ENCODE measurements at places on chromosomes 1 and 21.

DNA sequence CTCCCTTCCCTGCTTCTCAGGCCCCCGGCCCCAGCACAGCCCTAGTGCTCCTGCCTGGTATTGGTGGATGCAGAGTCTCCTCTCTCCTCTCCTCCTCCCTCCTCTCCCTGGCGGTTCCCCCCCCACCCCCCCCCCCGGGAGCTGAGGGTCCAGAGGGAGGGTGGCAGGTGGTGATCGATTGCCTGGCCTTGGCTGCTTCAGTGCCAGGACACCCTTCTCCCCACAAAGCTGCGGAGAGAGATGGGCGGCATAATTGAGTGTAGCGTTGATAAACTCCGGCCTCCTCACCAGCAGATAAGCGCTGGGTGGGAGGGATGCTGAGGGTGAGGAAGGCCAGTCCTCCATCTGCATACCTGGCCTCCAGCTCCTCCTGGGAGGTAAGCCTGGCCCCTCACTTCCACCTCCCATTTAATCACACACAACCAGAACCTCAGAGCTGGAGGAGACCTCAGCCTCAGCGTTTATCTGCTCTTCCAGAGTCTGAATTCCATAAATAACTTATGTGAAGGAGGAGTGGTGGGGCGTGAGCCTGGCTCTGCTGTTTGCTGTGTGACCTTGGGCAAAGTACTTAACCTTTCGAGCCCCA is 60.8 kb downstream of the LRRN2 start:
- DNase-seq, result no peak

DNA sequence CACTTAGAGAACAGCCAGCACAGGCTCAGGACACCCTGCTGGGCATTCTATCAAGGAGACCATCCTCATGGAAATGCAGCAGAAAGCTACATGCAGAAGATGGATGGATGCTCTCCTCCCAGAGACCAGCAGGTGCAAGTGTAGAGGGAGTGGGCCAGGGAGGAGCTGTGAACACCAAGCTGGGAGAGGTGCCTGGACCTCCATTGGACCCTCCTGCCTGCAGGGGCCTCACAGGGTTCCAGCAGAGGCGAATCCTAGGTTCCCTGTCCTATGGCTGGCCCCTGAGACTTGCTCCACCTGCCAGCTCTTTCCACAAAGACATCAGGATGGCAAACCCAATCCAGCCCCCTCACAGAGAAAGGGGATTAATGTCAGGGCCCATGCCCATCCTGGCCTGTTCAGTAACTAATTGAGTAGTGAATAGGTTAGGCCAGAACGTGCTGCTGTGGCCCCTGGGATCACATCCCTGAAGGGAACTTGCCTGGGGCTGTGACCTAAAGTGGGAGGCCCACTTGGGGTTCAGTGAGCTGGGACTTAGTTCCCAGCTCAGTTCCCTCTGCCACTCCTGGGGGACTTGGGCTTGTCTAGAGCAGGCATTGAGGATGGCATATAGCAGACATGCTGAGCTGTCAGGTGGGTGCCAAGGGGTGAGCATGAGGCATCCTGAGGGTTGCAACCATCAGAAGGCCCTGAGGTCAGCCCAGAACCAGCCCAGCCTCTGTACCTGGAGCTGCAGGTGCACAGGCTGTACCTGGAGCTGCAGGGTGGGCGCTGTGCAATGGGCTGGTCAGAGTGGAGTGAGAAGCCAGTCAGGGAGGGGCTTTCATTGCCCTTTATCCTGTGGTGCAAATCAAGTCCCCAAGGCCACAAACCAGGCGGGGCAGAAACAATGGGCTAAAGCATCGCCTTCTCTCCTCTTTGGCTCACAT is 22.9 kb upstream of the ZNF678 start:
- no peak for DNase-seq

DNA sequence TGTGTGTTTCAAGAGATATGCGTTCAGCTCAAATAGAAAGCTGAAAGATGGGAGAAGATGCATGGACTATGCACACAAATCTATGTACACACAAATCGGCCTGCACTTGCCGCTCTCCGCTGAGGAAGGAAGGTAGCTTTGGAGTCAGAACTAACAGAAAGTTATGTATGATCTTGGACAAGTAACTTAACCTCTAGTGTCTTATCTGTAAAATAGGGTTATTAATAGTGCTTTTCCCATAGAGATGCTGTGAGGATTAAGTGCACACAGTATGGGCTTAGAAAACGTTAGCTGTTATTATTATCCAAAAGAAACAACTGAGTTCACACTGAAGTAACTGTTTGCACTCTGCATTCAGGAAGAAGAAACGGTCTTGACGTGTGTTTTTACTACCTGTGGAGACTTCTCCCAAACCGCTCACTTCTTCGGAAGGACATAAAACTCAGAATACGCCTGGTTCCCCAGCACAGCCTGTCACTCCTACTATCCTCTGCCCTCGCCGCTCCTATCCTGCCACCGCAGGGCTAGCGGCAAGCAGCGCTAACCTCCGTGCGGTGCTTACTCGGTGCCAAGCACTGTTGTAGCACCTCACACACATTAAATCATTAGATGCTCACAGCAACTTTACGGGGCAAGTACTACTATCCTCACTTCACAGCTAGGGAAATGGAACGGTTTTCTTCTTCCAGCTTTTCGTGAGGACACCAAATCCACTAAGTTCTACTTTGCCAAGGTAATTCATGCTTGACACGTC is 1.3 kb downstream of the TGFBR3 start:
- no peak for DNase-seq

- no peak for DNase-seq
Measured at GRCh38 chr21:31905503-31906451, 33.0 kb downstream of the HUNK start.

DNA sequence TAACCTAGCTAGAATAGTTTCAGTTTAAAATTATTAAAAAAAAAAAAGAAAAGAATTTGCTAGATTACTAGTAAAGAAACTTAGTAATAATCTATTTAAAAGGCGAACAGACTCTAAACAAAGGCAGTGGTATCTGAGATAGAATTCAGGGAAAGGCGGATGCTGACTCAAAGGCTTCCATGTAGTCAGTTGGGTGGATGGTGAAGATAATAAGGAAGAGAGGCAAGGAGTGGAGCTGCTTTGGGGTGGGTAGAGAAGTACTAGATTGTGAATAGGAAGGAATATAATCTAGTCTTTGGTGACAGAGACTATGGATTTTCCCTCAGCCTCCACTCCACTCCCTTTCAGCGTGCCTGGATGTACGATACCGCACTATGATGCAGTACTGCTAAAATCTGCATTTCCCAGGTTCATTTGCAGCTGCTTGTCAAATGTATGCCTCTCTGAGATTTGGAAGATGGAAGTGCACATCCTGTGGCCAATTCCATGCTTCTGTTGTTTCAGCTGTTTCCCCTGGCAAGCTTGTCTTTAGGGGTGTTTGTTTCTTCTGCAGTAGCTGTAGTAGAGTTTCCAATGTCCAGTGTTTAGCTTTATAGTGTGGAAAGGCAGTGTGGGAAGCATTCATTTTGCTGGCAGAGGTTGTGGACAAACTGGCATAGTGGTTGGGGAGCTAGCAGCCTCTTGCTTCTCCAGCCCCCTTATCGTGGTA is 184.6 kb upstream of the NRIP1 start:
- DNase-seq, result no peak

GRCh38 chr1:36555041-36555440 is 72.3 kb upstream of the CSF3R start:
- no peak for DNase-seq

DNA sequence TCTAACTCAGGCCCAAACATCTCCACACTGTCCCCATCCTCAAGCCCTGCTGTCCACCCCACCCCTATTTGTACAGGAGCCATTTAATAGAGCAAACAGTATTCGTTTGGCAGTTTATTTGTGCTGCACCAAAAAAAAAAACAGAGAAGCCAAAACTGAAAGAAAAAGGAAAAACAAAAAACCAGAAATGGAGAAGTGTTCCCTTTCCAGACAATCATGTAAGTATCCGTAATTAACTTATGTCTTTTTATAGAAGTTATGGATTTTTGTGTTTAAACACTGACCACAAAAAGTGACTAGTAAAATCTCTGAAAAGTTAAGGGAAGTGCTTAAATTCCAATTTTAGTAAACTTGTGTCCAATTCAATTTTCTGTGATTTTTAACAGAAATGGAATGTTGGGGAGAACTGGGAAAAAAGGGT is 40.4 kb upstream of the ZBTB18 start:
- peak; percentile 19 for DNase-seq

- no peak for DNase-seq
Measured at GRCh38 chr21:42513985-42514882, 582 bp downstream of the SLC37A1 start.

DNA sequence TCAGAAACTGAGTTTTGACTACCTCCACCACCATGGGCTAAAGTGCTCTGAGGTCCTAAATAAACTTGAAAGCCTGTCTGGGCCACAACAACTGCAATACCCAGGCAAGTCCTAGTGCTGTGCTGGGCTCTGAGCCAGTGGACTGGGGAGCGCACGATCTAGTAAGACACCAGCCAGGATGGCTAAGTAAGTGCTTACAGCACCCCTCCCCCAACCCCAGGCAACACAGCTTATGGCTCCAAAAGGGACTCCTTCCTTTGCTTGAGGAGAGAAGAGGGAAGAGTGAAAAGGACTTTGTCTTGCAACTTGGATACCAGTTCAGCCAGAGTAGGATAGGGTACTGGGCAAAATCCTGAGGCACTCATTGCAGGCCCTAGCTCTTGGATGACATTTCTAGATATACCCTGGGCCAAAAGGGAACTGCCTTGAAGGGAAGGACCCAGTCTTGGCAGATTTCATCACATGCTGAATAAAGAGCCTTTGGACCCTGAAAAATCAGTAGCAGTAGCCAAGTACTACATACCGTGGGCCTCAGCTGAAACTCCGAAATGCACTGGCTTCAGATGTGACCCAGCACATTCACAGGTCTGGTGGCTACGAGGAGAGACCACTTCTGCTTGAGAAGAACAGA is 1.6 kb downstream of the C1orf105 start:
- DNase-seq, result no peak

DNA sequence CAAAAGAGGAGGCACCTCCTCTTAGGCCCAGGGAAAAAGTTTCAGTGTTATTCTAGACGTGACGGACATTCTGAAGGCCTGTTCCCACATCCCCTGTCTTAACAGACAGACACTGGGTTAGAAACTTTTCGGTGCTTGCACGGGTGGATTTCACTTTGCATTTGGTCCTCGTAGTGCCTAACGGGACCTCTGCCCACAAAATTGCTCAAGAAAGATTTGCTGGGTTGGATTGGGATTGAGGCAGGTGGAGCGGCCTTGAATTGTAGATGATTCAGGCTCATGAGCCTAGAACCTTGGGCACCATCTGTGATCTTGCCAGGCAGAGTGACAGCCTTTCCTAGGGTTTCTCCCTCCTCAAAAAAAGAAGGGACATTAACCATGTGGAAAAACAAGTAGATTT is 2.8 kb downstream of the PLA2G5 start:
- no peak for DNase-seq

DNA sequence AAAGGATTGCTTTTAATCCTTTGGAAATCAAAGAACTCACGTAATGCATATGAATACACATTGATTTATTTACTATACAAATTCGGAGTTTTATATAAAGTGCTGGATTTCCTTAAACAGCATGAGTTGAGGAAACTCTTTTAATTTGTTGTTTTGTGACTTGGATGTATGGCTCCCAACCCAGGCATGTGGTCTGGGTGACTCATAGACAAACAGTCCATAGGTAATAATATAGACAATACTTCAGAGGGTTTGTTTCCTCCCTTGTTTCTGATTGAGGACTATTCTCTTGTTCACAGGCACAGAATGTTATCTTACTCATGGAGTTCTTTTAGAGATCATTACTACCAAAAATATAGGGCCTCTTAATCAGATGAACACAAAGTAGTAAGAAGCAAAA is 43.8 kb downstream of the XPR1 start:
- DNase-seq, result no peak

DNA sequence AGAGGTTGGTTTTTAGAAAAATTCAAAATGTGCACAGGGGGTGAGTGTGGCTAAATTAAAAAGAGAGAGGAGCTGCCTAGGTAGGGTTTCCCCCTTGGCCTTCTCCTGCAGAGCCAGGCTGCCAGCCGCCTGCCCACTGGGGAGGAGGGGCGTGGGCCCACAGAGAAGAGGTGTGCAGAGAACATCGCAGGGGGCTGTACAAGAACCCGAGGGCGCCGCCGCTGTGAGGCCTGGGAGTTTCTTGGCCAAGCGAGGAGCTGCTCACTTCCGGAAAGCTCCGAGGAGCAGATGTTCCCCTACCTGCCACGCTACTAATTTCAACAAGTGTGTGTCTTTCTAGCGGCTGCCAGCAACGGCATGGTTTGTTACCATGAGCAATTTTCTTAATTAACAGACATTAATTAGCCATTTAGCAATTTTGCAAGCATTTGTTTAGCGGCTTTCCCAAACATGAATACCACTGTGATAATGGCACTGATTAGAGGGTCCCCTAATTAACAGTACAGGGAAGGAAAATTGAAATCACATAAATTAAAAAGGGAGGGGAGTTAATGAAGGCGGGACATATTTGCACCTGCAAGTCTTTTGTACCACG is 59.7 kb downstream of the MRPL37 start:
- no peak for DNase-seq

GRCh38 chr1:10361515-10361914 is 37.3 kb upstream of the PGD start:
- no peak for DNase-seq

- DNase-seq, result no peak
Measured at GRCh38 chr1:244160455-244161235, 109.6 kb downstream of the ZBTB18 start.

DNA sequence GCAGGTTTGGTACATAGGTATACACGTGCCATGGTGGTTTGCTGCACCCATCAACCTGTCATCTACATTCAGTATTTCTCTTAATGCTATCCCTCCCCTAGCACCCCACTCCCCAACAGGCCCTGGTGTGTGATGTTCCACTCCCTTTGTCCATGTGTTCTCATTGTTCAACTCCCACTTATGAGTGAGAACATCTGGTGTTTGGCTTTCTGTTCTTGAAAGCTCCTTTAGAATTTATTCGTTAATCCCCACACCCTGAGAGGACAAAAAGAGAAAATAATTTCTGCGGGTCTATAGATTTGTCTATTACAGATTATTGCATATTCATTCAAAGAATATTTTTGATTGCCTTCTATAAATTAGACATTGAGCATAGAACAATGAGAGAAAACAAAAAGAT is 455.5 kb downstream of the PLPP3 start:
- no peak for DNase-seq

DNA sequence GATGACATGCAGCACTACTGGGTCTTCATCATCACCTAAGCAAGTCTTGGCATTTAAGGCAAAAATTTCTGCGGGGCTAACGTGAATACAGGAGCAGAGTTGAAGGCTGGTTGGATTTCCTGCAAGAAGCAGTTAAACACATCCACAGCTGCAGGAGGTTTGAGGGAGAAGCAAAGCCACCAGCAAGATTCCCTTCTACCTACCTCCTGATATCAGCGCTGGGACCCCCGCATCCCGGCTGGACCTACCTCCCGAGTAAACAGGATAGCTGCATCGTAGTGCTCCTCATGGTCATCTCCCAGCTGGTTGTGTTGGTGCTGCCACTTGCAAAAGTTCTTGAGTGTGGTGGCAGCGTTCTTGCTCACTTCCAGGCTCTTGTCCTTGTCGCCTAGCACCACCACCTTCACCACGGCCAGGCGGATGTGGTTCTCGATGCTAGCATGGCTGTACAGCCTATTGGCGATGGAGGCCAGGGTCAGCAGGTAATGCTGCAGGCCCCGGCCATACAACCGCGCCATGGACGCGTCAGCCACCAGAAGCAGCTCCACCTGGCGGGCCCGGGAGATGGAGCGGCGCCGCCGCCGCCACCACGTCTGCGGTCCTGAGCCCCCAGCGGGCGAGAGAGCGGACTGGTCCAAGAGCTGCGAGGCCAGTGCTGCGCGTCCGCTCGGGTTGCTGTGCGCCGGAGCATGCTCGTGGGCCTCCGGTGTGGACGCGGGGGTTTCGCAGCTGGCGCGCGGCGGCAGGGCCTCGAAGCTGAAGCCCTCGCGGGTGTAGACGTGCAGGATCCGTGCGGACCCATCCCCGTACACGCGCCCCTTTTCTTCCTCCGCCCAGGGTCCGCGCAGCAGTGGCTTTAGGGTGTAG is 1.6 kb downstream of the ADAMTS5 start:
- DNase-seq, result no peak

Data from BJ (cell line).